Stimulated activated CD4-positive, alpha-beta T cell treated with anti-CD3 and anti-CD28 coated beads, Interleukin-1b, Interleukin-23, amount 100 ng/mL, for 48 hours (primary cell): ENCODE measurements at places on chromosomes 12 and 14.
A peak's percentile ranks its signal among the peaks of the same experiment; 100 is the strongest.

DNA sequence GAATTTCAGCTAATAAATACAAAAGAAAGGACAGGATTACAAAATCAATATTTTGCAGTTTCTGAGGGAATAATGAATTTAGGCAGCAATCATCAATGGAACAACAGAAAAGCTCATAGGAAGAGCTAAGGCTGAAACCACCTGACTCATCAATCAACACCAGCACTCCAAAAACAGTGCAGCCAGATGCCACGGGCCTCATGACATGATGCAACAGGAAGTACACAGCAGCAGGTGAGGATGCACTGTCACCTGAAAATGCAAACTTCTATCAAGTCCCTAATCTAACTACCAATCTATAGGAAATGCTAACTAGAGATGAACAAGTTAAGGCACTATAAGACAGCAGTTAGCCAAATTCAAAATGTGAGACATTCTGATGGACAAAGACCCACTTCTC is 21.7 kb downstream of the GNS start:
- peak; percentile 44 for DNase-seq

GRCh38 chr12:94190623-94191022 is 42.2 kb downstream of the PLXNC1 start:
- DNase-seq, result no peak

DNA sequence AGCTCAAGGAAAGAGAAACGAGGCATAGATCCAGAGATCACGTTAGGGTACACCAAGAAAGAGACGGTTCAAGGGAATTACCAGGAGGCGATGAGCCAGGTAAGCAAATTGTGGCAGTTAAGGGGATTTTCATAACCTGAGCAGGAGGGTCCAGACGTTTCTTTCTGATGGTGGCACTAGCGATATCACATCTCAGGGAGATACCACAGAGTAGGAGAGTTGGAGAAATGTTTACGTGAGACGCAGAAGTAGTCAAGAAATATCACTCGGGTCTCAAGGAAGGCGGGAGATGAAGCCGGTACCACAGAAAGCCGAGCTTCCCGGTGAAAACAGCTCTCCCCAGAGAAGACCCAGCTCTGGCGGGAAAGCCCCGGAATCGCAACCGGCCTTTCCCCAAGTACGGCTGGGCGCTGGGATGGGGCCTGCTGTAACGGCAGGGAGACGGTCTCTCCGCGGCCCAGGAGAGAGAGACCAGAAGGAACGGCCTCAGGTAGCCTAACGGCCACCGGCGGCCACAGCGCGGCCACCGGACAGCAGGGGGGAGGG is 485 bp downstream of the SENP1 start:
- DNase-seq, result no peak

DNA sequence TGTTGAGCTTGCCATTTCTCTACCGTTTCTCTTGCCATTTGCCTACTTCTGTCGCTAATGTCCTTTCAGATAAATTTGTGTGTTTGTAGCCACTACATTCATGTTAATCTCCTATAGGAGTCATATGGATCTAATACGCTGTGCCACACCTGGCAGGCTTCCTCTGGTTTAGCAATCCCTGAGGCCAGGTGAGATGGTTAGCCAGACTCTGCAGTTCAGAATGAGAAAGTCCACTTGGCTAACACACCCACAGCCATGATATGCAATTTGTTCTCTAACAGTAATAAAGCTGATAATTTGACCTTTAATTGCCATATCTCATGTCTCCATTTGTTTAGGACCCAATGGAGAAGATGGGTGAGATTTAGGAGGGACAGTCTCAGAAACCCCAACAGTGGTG is 1261.6 kb upstream of the TMEM132C start:
- DNase-seq, result no peak

DNA sequence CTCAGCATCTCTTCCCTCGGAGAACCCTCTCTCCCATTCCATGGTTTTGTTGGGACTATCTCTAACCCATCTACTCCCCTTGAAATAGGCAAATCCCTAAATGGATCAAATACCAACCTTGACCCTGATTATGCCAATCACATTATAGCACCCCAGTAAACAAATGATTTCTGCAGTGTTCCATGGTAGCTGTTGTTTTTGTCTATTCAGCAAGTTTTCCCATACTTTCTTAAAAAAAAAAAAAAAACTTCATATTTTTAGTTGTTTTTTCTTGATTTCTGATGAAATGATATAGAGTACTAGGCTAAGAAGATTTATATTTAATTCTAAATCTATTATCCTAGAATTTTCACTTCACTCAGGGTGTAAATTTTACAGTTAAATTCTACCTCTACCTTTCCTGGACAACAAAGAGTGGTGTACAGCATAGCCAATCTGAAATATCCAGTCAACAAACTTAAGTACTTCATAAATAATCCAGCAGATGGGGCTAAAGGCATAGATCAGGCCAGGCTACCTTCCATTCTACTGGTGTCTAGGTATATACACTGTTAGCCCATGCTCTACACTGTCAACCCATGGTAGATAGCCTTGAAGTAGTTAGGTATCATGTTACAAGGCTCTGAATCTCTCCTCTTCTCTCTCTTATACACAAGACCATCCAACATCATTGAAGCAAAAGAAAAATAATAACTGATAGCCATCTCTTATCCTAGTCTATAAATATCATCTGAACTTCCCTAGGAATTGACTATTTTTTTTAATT is 82.2 kb downstream of the PLEKHG7 start:
- no peak for DNase-seq

- no peak for DNase-seq
These were observed 3.5 kb upstream of the FOXN3 start for GRCh38 chr14:89420502-89420901.

GRCh38 chr14:103867523-103867953 is 20.2 kb upstream of the PPP1R13B start:
- no peak for DNase-seq

- peak; percentile 91 for DNase-seq
These were observed 717 bp downstream of the ORAI1 start for GRCh38 chr12:121626853-121627640.

DNA sequence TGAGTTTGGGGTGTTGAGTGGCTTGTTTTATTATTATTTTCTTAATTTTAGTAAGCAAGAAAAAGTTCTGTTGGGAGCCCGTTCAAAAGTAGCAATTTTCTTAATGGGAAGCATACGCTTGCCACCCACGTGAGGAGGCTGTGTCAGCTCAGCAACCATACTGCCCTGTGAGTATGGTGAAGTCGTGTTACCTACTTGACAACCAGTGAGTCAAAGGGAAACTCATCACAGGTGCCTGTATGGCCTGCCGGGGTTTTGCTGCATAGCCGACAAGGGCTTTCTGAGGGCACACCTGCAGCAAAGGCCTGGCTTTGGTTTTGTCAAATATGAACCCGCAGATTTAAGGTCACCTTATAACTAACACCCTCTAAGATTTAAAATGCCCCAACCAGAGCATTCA is 31.1 kb downstream of the PITPNM2 start:
- DNase-seq, result peak; percentile 65

DNA sequence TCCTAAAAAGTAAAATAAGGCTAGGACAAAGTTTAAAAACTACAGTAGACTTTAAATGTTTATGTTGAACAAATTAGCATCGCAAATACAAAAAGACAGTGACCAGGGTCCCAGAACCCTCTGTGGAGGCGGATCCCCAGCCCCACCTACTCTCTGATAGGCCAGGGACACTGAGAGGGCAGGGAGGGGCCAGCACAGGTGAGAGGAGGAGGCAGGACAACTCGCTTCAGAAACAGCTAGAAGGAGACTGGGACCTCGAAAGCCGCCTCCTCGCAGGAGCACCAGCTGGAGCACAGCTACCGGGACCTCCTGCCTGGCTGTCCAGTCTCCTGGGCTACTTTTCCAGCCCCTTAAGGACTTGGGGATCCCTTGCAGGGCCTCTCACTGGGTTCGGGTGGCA is 992 bp downstream of the DNAH10 start:
- DNase-seq, result no peak

- DNase-seq, result no peak
These were observed 163.5 kb downstream of the DIO2 start for GRCh38 chr14:80047761-80048160.

DNA sequence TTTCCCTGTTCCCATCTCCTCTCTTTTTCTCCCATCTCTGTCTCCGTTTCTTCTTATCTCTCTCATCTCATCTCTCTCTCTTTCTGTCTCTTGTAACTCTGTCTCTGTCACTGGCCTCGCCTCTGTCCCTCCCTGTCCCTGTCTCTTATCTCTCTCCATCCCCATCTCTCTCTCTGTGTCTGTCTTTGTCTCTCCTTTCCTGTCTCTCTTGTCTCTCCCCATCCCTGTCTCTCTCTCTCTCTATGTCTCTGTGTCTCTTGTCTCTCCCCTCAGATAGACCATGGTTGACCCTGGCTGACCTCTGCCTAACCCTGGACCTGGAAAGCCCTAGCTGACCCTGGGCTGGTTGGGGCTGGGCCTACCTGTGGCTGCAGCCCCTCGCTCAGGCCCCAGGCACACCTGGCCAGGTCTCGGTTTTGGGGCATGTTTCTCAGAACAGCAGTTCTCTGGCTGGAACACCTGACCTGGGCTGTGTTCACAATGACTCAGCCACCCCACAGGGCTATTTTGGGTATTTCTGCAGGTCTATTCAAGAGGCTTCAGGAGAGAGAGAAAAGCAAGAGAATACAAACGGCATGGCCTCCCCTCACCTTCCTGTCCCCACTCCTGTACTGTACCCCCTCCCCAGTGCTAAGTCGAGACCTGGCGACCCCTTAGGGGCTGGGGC is 174.4 kb downstream of the TMEM121 start:
- no peak for DNase-seq

GRCh38 chr12:91110311-91110924 is 876 bp downstream of the LUM start:
- DNase-seq, result no peak

DNA sequence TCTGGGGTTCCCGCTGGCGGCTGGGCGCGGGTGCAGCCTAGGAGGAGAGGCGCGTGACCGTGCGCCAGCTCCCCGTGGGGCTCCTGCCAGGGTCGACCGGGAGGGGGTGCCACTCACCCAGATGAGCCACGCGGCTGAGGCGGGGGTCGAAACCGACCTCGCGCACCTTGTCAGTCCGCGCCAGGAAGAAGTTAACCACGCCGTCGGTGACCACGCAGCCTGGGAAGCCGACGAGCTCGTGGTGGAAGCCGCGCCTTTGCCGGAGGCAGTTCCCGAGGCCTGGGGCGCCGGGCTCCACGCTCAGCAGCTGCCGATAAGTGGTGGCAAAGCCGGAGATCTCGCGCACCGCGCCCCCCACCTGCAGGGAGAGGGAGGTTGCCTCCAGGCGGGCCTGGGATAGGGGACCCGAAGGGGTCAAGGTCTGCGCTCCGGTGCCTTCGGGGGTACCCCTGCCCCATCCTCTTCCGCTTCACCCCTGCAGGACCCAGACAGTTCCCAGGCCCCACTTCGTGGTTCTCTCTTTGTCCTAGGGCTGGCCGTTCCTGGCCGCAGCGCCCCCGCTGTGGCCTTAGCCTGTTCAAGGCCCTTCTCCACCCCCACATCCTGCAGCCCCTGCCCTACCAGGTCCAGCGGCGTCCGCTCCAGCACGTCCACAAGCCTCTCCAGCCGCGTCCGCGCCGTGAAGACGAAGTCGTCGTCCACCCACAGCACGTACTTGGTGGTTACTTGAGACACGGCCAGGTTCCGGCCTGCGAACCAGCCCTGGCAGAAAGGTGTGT is 5.3 kb downstream of the B4GALNT1 start:
- DNase-seq, result peak; percentile 38

- DNase-seq, result peak; percentile 54
These were observed 4.1 kb downstream of the CKB start for GRCh38 chr14:103518422-103519042.

DNA sequence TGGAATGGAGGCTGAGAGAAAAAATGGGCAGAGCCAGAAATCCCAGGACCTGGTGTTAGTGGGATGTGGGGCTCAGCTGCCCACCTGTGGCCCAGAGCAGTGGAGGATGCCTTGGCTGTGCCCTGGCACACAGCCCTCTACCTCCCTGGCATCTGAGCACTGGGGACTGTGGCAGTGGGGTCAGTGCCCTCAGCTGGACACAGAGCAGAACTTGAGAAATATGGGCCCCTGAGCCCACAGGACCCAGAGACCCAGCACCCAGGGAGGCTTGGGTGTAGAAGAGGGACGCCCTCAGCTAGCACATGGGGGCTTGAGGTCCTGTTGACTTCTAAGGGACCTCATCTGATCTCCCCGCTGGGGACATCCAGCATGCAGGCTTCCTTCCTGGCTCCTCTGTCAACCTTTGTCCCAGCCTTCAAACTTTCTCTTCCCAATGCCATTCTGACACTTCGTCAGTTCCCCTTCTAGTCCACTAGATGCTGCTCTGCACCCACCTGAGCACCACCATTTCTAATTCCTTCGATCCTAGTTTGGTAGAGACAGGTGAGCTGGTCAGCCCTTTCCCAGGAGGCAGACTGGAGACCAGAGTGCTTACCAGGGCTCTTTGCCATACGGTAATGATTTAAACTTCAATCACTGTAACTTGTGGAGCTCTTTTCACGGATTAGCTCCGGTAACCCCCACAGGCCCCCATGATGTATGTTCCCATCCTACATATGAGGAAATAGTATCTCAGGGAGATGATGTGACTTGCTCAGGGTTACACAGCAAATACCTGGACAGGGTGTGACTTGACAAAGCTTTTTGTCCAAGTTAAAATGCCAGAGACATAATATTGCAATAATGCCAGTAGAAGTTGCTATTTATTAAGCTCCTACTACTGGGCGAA is 143.7 kb downstream of the ASCL4 start:
- DNase-seq, result peak; percentile 8

- no peak for DNase-seq
These were observed 218.8 kb downstream of the LRIG3 start for GRCh38 chr12:58701536-58701935.

DNA sequence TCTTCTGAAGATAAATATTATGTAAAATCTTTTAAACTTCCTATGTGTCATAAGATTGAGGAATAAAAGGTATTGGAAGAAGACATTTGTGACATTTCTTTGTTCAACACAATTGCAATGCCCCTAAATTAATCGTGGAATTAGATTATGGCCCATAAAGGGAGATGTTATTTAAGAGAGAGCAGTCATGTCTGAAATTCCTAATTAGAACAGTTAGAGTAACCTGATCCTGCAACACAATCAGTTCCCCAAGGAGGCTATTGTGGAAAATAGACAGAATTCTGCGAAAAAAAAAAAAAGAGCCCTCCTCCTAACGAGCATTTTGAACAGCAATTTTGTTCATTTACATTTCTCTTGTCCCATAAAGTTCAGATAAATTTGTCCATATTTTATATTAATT is 339.5 kb downstream of the PAWR start:
- DNase-seq, result no peak

- no peak for DNase-seq
These were observed 274.5 kb upstream of the SOX5 start for GRCh38 chr12:24223926-24224325.

- no peak for DNase-seq
These were observed 347.4 kb upstream of the PRICKLE1 start for GRCh38 chr12:42936991-42937390.

GRCh38 chr12:24931666-24932405 is 17.1 kb downstream of the BCAT1 start:
- no peak for DNase-seq

GRCh38 chr14:96830946-96831345 is 33.8 kb downstream of the VRK1 start:
- DNase-seq, result no peak

GRCh38 chr12:62191491-62192179 is 68.6 kb upstream of the USP15 start:
- peak; percentile 9 for DNase-seq

GRCh38 chr14:29663281-29663801 is 264.3 kb downstream of the PRKD1 start:
- DNase-seq, result no peak
